ENCODE measurements at places on chromosomes 13 and 19. TPM values are rescaled to one million over a fixed set of nuclear protein-coding genes. Genes with fewer than 3 reads are reported as not detected.

Gene ERICH6B
- not detected for total RNA-seq

Gene CYP2S1
- total RNA-seq = 3.2 TPM

Gene RNF17
- 1.6 TPM for total RNA-seq

Gene ZSCAN18
- total RNA-seq = 126 TPM

Gene CYP4F8
- not detected for total RNA-seq

Gene ZNF296
- 0.69 TPM for total RNA-seq

Gene ZNF180
- total RNA-seq = 16.4 TPM

Gene DIS3
- 30.0 TPM for total RNA-seq

Gene CGB8
- not detected for total RNA-seq

Gene ZNF570
- 33.4 TPM for total RNA-seq

Gene CEBPA
- total RNA-seq = 4.8 TPM

Gene PLK5
- 0.23 TPM for total RNA-seq

Gene OR7D2
- total RNA-seq = not detected

Gene LHB
- total RNA-seq = not detected

Gene ZNF221
- total RNA-seq = 20.3 TPM

Gene EBI3
- total RNA-seq = 0.23 TPM

Data from diencephalon (tissue), 1 donor.